CD4-positive, alpha-beta T cell treated with Interleukin-4 for 4 hours (primary cell): ENCODE measurements at places on chromosomes 1 and 21.

DNA sequence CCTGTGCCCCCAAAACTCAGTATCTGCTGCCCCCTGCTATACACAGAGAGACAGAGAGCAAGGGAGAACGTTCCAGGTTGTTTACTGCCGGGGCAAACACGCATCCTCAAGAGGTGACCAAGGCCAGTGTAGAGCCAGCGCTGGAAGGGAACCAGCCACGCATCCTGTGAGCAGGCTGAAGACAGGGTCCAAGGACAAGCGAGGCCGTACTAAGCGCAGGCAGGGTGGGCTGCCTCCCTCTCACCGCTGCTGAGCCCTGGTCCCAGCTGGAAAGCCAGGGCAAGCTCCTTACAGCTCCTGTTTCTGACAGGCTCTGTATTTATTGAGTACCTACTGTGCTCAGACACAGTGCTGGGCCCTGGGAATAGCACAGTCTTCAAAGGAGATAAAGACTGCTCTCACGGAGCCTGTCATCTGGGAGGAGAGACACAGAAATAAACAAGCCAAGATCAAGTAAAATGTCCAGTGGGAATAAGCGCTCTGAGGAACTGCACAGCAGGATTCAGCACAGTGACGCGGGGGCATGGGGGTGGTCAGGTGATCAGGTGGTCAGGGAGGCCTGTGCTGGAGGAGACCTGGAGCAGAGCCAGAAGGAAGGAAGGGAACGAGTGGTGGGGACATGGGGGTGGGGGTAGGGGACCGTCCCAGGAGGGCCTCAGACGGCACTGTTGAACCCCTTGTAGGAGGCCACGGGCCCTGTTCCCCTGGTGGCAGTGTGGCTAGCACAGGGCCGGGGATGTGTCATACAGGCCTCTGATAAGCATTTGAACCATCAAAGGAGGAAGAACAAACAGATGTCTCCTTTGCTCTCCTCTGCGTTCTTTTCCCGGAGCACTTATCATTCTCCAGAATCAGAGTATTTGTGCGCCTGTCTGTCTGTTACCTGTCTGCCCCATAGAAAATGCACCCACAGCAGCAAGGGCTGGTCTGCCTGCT is 37.8 kb upstream of the EFHD2 start:
- DNase-seq, result no peak

GRCh38 chr1:163048869-163049268 is 20.3 kb upstream of the RGS4 start:
- no peak for DNase-seq

DNA sequence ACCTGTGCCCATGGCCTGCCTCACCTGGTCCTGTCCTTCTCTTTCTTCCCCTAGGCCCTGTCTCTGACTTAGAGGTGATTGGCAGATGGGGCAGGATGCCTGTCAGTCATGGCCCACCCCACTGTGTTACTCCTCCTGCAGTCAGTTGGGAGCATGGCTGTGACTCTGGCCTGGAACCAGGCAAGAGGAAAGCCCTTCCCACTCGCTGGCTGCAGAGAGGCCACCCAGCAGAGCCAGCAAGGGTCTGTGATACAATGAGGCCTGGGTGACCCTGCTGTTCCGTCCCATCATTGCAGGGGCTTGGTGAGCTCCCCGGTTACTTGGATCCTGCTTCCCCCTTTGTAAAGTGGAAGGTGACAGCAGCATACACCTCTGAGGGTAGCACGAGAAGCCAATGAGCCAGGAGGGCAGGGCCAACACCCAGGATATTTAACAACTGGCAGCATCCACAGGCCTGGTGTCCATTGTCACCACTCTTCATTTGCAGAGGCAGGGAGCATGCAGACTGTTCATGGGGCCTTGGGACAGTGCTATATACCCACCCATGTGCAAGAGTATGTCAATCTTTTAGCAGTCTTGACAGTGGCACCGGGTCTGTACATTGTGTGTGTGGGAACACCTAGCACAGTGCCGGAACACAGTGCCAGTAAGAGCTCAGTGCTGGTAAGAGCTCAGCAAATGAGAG is 191.0 kb upstream of the C1orf174 start:
- DNase-seq, result no peak

GRCh38 chr1:3912809-3913685 is 13.0 kb upstream of the C1orf174 start:
- no peak for DNase-seq

GRCh38 chr1:171606402-171606941 is 15.6 kb upstream of the MYOCOS start:
- DNase-seq, result no peak

DNA sequence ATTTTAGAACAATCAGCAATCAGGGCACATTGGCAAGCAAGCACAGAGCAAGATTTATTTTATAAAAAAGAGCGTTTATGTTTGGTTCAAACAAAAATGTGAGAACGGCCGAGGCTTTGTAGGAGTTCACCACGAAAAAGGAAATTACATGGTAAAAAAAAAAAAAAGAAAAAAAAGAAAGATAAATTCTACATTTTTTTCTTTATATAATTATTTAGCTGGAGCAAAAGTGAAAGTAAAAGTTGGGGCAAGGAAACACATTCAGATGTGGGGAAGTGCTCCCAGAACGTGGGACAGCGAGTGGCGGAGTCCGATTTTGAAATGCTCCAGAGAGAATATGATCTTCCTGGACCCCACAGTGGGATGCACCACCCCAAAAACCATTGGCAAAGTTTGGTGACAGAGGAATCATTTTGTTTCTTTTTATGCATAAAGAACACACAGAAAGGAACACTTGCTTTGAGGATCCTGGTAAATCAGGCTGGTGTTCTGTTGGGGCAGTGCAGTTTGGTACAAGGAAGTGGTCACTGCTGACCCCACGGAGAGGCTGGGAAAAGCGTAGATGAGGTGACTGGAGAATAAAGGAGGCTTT is 16.3 kb upstream of the ATP5PO start:
- DNase-seq, result no peak

- peak; percentile 23 for DNase-seq
Observed at GRCh38 chr1:93692983-93693591, 11.4 kb upstream of the BCAR3 start.

DNA sequence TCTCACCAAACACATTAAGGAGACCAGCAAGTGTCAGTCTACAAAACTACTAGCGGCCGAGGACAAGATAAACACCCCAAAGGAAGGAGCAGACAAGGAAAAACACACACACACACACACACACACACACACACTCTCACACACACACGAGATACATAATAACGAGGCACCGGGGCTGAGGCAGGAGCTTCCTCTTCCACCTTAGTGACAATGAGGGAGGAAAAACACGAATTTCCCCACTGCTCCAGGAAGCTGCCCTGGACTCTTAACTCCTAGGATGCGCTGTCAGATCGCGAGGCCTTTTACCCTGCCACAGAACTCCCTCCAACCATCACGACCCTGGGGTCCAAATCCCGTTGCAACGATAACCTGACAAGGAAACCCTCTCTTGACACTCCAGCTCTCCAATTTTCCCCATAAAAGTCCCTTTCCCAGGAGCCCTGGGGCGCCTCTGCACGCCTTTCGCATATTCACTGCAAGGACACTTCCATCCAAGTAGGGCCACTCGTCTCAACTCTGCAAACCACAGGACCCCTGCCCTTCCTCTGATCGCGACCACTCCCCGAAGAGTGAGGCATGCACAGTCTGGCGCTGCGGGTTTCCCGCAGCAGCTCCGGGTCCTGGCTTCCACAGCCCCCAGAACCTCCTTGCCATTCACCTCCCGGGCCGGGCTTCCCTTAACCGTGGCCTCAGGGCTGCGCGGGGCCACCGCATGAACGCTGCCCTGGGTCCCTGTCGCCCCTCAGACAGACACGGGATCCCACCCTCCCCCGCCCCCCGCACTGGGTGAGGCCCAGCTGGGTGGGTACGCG is 581 bp downstream of the ETV3 start:
- DNase-seq, result no peak

DNA sequence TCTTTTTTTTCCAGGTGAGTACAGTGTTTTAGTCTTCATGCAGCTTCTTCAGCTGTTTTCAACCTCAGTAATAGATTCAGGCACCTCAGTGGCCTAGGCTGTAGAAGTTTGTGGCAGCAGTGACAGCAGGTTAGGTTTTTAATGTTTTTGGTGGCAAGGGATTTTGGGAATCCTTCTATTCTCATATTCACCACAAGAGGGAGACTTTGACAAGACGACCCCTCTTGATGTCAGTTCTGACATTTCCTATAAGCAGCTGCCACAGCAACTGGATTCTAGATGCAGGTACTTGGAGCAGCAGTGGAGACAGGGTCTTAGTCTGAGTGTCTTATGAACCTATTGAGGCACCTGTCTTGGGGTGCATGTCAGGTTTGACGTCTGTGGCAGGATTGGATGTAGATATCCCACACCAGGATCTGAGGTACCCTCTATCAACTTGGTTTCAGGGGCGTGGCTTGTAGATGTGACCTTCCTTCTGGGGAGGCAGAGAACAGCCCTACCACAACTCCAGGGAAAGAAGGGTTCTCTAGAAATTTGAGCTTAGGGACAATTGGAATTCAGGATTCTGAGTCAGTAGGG is 1104.2 kb upstream of the TMPRSS15 start:
- DNase-seq, result no peak

GRCh38 chr21:14482165-14482564 is 64.0 kb downstream of the SAMSN1 start:
- peak; percentile 35 for DNase-seq

DNA sequence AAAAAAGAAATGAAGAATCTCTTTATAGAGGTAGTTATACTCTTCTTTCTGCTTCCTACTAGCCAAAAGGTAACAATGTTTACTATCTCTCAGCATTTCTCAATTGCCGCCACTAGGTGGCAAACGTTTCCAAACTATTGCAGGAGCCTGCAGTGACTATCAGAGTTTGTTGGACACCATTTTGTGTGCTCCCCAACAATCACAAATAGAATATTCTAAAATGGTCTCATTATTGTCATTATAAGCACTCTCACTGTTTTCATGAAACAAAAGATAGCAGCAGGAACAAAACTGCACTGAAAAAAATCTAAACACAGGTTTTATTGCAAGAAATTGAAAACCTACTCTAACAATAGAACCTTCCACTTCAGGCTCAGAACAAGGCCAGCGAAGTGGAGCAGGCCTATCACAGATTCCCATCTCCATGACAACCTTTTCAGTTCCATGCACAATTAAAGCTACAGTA is 83.9 kb upstream of the PLPPR4 start:
- DNase-seq, result peak; percentile 74

- DNase-seq, result no peak
Observed at GRCh38 chr21:33198346-33199099, 31.2 kb upstream of the IFNAR2 start.
